Fibroblast of skin of left biceps (primary cell): ENCODE measurements at places on chromosomes 5 and 9.

DNA sequence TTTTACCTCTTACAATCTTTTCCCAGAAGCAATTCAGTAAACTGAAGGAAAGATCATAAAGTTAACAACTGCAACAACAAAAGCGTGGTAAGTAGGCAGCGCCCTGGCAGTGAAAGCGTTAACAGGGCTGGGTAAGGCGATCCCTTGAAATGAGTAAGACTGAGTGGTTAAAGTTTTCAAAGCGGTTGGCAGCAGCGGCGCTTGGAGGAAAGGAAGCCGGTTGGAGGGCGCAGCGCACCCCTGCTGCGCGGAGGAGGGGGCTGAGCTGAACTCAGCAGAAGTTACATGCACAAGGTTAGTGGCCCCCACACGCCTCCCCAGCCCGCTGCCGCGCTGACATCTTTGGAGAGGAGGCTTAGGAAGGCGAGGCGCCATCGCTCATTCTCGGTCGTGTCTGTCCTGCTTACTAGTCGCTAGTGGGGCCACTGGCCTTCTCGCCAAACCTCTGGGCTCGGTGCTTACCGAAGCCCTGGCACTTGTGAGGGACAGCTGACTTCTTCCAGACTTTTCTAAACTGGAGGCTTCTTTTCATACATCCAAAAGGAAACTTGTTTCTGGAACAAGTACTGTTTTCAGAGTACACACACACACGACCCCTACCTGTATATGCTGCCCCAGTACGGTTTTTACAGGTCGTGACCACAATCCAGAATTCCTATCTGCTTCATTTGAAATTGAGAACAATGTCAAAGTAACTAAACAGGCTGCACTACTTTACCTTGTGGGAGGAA lies at the start of gene SH3RF2:
SH3RF2 (plus strand) TSS at position 178 of the 731 bp plus-strand sequence. CDS start 1,351 bp downstream, outside the sequence.
- no peak for DNase-seq

DNA sequence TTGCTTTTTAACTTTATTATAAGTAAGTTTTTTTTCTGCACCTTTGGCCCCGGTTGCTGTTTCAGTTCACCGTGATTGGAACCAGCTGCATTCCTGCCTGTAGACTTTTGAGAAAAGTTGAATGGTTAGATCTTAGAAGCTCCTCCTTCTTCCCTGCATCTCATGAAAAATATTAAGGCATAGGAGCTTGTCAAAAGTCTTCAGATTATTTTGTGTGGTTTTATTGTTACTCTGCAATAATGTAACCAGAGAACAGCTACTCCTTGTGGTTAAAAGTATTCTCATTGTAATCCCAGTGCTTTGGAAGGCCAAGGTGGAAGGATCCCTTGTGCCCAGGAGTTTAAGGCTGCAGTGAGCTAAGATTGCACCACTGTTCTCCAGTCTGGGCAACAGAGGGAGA lies 3.3 kb upstream of the SLC2A8 start:
- DNase-seq, result no peak

GRCh38 chr5:169886033-169886432 lies 94.3 kb downstream of the INSYN2B start:
- no peak for DNase-seq

DNA sequence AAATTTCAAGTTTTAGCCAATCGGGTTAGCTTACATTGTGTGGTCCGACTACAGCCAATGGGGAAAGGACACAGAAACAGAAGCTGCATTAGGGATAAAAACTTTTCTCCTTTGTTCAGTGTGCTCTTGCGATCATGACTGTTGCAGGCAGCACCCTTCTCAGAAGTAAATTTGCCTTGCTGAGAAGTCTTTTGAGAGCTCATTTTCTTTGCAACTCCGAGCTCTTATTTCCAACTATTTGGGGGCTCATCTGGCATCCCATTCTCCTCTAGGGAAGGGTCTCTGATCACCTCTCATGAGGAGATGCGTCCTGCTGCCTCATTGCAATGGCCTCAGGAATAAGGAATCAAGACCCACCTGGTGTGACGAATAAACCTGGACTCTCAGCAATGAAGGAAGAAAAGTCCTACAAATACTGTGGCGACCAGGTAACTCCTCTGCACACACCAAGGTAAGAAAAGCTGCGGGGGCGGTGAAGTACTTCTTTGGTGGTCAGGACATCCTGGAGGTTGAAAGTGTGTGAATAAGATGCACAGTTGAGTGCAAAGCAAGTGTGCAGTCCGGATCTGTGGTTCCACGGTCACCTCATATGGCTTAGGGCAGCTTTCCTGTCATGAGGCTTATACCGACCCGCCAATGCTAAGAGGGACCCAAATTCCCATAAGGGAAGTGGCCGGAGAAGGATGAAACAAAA lies 20.4 kb downstream of the CNOT8 start:
- DNase-seq, result no peak

DNA sequence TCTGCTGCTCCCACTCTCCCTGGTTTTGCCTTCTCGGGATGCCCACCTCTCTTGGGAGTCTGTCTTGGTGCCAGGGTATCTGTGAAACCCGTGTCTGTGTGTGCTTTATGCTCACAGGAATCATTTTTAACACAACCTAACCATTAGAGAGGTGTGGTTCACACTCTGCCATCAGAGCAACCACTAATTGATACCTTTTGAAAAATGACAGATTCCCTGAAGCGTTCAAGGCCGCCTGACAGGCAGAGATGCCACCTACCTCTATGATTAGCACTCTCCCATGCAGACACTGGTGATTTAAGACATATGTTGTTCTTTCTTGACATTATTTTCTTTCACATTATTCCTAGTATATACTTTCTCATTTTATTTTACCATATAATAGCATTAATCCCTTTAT lies 207.3 kb upstream of the SGCD start:
- DNase-seq, result no peak

DNA sequence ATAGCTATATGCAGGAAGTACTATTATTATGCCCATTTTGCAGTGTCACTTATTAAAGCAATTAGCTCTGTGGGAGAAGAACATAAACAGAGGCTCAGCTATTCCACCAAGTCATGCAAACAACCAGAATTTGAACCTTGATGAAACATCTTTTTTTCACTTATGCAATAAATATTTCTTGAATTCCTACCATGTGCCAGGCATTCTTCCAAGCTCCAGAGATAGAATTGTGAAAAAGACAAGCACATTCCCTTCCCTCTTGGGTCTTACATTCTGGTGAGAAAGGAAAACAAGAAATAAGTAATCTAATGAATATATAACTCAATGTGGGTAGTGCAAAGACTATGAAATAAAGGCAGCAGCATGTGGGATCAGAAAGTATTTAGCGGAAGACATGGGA lies 32.1 kb upstream of the ADRB2 start:
- peak; percentile 23 for DNase-seq

DNA sequence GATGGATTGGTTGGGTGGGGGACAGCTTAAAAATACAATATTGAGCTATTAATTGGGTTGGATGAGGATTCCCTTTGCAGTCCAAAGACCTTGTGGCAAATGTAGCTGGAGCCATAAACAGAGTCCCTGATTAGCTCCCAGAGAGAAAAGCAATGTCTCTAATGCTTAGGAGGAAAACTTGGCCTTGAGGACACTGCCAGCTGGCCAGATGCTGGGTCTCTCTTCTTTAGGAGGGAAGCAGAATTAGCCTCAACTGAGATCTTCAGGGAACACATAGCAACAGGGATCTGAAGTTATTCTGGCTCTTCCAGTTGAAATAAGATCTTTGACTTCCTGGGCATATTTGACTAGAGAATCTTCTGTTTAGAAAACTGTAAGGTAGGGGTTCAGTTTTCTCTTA lies 121.7 kb upstream of the WWC1 start:
- no peak for DNase-seq

DNA sequence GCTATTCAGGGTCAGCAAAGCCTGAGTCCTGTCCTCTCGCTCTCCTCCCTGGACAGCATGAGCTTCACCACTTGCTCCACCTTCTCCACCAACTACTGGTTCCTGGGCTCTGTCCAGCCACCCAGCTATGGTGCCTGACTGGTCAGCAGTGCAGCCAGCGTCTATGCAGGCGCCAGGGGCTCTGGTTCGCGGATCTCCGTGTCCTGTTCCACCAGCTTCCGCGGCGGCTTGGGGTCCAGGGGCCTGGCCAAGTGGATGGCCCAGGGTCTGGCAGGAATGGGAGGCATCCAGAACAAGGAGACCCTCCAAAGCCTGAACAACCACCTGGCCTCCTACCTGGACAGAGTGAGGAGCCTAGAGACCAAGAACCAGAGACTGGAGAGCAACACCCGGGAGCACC lies 8.6 kb downstream of the NIPBL start:
- DNase-seq, result no peak

DNA sequence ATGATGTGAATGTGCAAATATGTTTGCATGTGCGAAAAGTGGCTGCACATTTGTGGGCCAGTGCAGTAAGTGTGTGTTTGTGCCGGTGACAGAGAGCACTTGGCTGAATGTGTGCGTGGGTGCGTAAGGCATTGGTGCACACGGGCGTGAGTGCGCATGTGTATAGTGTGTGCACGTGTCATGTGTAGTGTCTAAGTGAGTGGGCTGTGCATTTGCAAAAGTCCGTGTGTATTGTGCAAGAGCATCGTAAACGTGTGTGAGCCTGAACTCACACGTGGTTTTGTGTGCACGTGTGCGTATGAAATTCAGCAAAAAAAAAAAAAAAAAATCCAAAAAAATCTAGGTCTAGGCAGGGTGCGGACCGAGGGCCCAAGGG lies 6.5 kb upstream of the EBF1 start:
- DNase-seq, result no peak

DNA sequence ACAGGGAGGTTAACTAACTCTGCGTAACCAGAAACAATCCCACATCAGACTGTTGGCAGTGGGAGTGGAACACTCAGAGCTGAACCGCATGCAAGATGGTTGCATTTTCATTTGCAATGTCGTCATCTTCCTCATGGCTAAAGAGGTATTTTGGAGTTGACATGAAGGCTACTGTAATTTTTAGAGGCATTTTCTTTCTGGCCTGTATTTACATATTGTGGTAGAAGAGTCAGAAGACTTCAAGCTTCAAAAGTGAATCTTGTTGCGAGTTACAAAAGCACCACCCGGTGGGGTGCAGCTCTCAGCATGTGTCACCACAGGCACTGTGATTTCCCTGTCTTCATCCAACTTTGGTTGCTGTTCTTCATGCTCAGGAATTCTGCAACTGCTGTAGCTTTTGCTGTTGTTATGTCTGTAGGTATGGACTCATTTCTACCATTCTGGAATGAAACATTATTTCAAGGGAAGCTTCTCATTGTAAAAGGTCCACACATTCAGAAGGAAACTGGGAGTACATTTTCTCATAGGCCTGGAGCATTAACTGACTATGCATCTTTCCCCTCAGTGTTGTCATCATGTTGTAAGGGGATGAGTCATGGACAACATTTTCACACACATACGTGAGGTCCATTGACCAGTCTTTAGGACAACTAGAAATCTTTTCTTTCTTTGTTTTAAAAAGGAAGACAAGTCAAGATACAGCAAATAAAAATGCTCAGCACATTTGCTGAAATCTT lies 35.4 kb upstream of the GDNF start:
- peak; percentile 40 for DNase-seq

GRCh38 chr5:53031695-53032096 lies 42.5 kb downstream of the ITGA2 start:
- DNase-seq, result peak; percentile 40

DNA sequence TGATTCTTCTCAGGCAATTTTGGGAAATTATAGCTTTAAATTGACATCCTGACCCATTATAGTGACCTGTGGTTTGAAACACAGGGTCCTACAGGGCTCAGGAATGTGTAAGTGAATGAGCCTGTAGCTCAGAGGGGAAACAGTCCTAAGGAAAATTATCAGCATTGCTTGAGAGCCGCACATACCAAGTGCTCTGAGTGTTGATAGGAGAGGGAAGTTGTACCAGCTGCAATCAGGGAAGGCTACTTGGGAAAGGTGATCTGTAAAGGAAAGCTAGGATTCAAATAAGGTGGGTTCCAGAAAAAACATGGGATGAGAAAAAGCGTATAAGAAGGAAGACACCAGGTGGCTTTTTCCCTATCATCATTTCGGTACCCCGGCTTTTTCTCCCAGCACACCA lies 4.4 kb upstream of the SLC25A51 start:
- DNase-seq, result no peak

DNA sequence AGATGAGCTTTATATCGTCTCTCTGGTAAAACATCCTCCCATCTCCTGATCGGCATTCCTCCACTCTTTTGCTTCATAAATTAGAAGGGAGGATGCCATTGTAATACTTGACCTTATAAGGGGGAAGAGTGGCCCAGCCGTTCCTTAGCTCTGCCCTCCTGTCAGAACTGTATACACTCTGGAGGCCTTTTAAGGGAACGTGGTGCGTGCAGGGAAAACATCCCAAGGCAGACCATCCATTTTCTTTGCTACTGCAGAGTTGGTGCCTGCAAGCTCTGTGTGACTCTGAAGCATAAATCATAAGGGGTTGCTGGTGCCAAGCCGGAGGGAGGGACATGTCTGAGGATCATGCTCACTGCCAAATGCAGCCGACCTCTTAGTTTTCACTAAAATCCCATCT lies 90.4 kb downstream of the PGM5 start:
- no peak for DNase-seq

DNA sequence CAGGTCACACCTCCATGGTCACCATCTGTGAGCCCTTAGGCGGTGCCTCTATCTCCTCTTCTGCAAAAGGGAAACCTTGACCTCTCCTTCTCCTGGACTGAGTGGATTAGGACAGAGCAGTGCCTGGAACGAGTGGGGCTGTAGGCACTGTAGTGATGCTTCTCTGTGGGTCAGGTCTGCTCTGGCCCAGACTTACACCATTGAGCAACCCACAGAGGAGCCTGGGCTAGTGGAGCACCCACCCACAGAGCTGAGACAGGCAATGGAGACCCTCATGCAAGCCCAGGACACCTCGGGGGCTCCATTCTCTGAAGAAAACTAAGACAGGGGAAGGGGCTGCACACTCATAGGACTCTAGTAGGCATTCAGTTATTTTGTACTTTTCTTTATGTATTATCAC lies 400.6 kb downstream of the GADD45G start:
- DNase-seq, result no peak

GRCh38 chr5:165152058-165152457 lies 1646.6 kb downstream of the MAT2B start:
- DNase-seq, result no peak

DNA sequence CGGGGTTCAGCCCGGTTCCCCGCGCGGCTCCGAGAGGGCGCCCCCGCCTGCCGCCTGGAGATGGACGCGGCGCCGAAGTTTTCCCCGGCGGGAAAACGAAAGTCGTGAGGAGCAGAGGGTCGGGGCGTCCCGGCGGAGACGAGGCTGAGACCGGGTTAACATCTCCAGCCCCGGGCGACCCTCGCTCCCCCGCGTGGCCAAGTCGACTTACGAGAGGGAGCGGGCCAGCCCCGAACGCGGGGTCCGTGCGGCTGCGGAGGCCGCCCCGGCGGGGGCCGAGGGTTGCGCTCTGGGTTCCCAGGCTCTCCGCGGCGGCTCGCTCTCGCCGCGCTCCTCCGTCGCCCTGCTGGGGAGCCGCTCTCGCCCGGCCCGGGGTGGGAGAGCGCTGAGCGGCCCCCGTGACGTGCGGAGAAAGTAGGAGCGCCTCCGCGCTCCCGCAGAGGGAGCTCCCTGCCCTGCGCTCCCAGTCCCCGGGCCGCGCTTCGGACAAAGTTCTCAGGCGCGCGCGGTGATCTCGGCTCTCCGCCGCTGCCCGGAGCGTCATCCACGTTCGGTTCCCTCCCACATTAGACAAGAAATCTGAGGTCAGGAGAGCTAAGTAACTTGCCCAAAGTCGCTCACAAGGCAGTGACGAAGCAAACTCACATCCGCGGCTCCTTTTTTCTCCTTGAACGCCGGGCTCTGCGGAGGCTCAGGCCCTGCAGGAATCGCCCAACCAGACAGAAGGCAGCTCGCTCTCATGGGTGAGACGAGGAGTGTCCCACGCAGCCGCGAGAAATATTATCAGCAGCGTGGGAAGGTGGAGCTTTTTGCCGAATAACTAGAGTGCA lies 1.2 kb upstream of the GCNT4 start:
- DNase-seq, result peak; percentile 40
